ENCODE measurements at places on chromosomes 1 and 21. TPM values are rescaled to one million over a fixed set of nuclear protein-coding genes. Genes with fewer than 3 reads are reported as not detected.

GALNT2 gene
- polyA plus RNA-seq: 57.1 TPM

OR6N1 gene
- polyA plus RNA-seq: not detected

APOBEC4 gene
- polyA plus RNA-seq: not detected

TMEM200B gene
- polyA plus RNA-seq: 16.1 TPM

BTG3 gene
- 40.1 TPM for polyA plus RNA-seq

FCMR gene
- polyA plus RNA-seq: 1.6 TPM

GRCh38 chr1:2323451-2323974 lies 67.8 kb downstream of the MORN1 start:
- DNase-seq: no peak

DNA sequence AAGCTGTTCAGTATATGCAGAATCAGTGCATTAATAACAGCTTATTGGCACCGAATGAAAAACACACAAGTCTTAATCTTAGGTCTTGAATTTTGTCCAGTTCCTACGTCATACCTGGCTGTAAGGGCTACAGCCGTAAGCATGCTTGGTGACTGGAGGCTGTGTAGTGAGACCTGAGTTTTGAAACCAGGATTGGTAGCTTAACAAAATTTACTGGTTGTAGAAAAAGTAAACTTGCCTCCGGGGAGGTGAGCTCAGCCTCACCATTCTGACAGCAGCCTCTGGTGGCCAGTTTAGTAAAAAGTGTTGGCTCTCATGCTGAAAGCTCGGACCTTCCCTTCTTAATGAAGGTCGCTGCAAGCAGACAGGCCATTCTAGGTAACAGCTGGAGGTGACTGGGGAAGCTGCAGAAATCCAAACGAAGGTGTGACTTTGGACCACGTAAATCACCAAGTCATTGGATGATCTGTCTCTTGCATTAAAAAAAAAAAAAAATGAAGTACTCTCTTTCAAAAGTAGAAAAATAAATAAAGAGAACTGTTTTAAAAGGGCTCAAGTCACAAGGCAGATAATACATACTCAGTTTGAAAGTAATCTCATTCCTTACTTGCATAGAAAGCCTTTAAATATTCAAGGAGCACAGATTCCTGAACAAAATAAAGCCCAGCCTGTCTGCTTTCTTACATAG lies 48.9 kb downstream of the HLCS start:
- no peak for DNase-seq

- no peak for DNase-seq
These were observed 38.2 kb downstream of the PKNOX1 start for GRCh38 chr21:43012596-43012995.

- peak; percentile 20 for DNase-seq
These were observed 1.0 kb upstream of the HAO2 start for GRCh38 chr1:119367432-119368124.

GRCh38 chr1:83818916-83819315 lies 180.0 kb downstream of the TTLL7 start:
- DNase-seq: no peak
